ENCODE measurements at places on chromosomes 5 and 9. TPM values are rescaled to one million over a fixed set of nuclear protein-coding genes. Genes with fewer than 3 reads are reported as not detected.

- DNase-seq: peak; percentile 20
Measured at GRCh38 chr9:36995927-36996705, 38.0 kb downstream of the PAX5 start.

GRCh38 chr5:160649304-160649703, 202.7 kb downstream of the ATP10B start:
- peak; percentile 16 for DNase-seq

DNA sequence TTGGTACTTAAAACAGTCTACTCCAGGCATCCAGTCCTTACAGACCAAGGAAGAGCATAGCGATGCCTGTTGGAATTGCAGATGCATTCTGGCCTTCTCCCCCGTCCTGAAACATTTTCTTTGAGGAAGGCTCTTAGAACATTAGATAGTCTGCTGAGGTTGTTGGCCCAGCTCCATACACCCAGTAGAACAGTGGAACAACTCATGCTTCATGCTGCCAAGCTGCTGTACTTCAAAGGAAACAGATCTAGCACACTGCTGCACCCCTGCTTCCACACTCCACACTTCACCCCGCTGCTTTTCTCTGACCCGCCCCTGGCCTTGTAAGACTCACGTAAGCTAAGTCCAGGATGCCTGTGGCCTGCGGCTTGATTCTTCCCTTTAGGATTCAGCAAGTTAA, 33.4 kb upstream of the NCS1 start:
- peak; percentile 92 for DNase-seq

DNA sequence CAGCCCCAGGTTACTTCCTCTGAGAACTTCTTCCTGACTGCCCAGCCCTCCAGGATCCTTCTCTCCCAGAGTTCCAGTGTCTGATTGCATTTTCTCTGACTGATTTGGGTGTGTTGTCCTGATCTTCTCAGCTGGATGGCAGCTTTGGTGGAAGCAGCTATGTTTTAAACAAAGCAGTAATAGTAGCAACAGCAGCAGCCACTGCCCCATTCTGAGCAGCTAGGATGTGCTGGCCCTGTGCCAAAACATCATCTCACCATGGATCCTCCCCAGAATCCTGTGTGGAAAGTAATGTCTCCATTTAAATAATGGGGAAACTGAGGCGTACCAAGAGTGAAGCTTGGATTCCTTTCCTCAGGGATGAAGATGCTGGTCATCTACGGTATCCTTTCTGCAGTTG, 46.4 kb upstream of the PSD2 start:
- no peak for DNase-seq

DNA sequence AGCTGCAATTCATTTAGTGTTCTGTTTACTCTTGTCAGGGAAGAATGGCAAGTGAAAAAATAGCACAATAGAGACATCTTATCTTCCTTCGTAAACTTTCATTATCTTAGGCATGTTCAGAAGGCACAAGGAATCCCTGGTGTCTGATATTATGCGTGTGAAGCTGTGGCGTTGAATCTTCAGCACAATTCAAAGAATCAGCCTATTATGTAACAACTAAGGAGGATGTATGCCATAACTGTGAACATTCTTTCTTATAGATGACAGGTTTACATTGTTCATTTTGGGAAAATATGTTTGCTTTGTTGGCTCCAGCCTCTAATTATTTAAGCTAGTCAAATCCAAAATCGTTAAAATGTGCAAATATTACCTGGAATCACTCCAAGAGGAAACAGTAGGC, 446.1 kb downstream of the ANXA1 start:
- DNase-seq: no peak

DNA sequence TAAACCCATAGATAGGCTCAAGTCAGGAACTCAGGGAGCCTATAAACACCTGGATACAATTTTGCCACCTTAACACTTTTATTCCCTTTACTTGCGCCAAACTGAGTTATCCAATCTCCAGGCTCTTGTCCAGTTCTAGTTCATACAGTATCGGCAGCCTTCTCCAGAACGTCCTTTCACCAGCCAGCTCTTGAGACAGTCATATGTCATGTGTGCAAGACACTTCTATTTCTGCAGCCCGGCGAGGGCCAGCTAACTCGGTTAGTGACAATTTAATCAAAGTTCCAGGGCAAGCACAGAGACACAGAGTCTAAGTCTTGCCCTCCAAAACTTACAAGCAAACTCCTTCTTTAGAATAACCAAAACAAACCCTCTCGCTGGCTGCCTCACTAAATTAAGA, 12.9 kb downstream of the ABCA1 start:
- DNase-seq: no peak

GABRA6 gene
- total RNA-seq: not detected

GRCh38 chr5:38726279-38726678, 119.5 kb upstream of the OSMR start:
- DNase-seq: no peak

DNA sequence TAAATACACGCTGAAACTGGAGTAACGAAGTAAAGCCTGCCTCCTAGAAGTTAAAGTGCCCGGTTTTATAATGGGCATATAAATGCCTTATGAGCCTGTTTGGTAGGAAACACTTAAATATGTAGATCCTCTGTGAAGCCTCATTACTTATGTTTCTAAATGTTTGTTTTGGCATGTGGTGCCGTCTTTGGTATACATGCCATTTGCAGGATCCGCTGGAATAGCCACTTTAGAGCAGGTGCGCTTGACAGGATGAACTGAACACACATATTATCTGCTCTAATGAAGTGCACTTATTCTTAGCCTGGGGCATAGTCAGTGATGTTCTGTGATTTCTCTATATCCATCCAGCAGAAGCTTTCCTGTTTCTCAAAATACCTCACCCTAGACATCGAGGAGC, 778.1 kb upstream of the WWC1 start:
- DNase-seq: no peak

SPINK4 gene
- total RNA-seq: not detected

SLC4A9 gene
- 0.54 TPM for total RNA-seq

DNA sequence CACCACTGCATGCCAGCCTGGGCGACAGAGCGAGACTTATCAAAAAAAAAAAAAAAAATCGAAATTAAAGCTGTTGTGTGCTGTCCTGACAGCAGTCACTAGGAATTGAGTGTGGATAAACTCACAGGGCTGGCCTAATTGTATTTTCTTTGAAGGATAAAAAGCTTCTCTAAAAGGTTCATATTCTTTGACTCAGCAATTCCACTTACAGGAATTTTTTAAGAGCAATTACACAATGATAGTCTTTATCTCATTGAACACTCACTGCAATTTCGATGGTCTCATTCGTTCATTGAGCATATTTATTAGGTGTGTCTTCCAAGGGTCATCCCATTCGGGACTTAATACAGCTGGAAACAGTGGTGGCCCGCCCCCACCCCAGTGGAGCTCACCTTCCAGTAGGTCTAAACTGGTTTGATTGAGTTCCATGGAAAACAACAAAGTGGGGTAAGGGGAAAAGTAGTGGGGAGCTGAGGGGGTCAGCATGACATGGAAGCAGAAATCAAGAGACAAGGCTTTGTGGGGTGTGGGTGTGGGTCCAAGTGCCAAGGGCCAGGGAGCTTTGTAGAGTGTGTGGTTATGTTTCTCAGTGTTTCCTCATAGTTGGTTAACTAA, 6.7 kb downstream of the CDK9 start:
- DNase-seq: no peak

DNA sequence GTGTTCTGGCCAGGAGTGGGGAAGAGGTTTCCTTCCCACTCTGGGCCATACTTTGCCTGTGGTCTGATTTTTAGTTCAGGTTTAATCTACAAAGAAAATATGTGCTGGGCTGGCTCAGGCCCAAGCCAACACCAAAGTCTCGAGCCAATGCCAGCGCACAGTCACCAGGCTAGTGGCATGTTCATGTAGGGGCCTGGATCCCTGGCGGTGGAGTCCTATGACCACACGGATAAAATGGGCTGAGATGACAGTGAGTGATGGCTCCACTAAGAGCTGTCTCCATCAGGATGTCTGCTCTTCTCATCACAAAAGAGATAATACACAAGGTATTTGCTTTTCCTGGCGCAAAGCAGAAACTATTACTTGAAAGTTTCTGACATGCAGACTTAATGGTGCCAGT, 92.9 kb upstream of the PTPN3 start:
- no peak for DNase-seq

DNA sequence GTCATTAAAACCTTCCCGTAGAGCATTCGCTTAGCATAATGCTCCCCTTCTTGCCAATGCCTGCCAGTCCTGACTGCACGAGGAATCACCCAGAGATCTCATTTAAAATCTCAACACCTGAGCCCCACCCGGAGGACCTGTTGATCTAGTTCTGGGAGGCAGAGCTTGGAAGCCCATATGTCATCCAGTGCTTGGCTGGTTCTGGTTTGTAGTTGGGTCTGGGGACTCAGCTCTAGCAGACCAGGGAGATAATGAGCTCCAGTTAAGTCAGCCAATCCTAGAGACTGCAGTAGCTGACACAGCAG, 131.8 kb upstream of the DAP start:
- no peak for DNase-seq

GRCh38 chr5:67021962-67022361, 174.6 kb downstream of the CD180 start:
- DNase-seq: no peak

GRCh38 chr5:6581559-6582426, 51.1 kb downstream of the NSUN2 start:
- no peak for DNase-seq

DNA sequence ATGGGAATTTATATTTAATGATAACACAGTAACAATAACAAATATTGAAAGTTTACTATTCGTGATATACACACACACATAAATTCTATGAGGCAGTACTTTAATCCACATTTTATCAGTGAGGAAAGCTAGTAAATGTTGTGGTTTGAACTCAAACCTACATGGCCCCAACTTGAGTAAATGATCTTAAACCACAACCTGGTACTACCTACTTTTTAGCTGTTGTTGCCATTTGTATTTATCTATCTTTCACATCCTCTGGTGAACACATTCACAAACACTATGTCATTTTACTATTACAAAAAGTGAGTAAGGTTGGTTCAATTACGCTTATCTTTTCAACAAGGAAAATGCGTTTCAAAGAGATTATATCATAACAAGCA, 186.1 kb downstream of the SMC2 start:
- no peak for DNase-seq

- peak; percentile 29 for DNase-seq
Measured at GRCh38 chr5:55344392-55344992, 36.7 kb downstream of the MTREX start.

GRCh38 chr5:43753069-43753468, 150.1 kb downstream of the NNT start:
- DNase-seq: no peak

GRCh38 chr5:140349244-140349643, 2.8 kb upstream of the HBEGF start:
- peak; percentile 70 for DNase-seq

DNA sequence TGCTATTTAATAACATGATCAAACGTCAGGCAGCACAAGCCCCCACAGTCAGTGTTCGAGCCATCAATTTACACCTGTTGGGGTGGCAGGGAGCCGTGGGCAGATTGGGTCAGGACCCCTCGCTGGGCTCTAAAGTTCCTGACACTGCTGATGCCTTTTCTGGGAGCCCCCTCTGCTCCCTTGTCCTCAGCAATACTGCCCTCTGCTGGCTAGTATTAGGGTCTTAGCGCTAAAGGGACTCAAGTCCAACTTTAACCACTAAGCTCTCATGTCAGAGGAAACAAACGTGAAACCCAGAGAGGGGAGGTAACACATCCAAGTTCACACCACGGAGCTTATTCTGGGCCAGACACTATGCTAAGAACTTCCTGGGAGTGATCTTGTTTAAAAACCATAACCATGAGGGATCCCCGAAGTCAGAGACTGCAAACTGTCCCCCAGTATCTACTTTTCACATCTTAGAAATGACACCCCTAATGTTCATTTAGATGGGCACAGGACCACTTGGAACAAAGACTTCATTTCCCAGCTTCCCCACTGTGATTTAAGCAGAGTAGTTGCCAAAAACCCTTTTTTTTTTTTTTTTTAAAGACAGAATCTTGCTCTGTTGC, 20.4 kb downstream of the ANKS6 start:
- DNase-seq: peak; percentile 20

CD72 gene
- 1.7 TPM for total RNA-seq

SLC34A3 gene
- total RNA-seq: not detected

ZFP2 gene
- 1.0 TPM for total RNA-seq

PLAA gene
- 26.1 TPM for total RNA-seq

DNA sequence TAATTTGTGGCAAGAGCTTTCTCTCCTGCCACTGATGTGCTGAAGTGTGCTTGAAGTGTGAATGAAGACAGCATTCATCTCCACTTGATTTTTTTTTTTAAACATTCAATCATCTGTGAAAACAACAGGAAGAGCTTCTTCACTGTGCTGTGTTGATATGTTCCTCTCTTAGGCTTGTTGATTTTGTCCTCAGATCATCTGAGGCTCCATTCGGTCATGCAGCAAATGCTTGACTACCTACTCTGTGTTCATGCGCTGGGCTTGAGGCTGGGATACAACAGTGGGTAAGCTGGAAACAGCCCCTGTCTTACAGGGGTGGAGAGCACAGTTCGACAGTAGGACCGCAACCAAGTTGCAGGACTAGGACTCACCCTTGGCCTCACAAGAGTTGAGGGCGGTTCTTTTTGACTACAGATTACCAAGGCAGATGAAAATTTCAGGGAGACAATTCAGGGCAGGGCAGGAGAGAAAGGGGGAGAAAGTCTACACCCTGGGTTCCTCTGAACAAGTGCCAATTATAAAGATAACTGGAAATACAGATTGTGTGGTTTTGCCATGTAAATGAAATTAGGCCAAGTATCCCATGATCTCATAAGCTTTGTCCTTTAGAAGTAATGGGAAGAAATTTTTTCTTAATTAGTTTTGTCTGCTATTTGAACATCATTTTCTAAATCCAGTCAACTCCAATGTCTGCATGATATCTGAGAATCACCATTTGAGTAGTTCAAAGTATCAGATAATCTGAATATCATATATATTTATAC, 31.0 kb upstream of the F2R start:
- no peak for DNase-seq

- no peak for DNase-seq
Measured at GRCh38 chr5:112977440-112977861, 853 bp downstream of the DCP2 start.

TARS1 gene
- total RNA-seq: 332 TPM

DNA sequence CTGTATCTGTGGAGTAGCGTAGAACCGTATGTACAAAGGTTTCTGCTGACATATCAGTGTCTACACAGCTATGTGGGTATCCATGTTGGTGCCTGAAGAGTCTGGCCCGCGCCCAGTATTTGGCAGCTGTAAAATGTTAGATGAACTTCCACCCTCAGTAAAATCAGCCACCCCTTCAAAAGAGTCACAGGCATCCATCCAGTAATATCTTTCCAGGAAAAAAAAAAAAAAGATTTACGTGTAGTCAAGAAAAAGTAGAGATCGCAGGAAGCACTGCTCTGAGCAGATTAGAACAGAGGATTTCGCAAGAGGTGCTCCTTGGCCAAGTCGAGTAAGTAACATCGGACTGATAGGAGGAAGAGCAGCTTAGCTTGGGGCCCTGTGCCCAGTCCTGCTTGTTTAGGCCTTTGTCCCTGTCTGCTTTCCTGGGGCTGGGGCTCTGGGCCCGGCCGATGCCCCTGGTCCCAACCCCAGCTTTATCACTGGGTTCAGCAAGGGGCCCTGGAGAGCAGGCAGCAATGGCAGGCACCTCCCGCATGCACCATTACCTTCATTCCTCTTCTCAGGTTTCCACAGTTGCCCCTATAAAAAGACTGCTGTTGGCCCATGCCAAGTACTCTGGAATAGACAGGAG, 21.2 kb downstream of the DAPK1 start:
- DNase-seq: no peak

Data from mammary epithelial cell (primary cell).